ENCODE measurements at places on chromosomes 1 and 21.

GRCh38 chr1:180841415-180841814 lies 71.3 kb upstream of the KIAA1614 start:
- DNase-seq = no peak

- no peak for DNase-seq
Measured at GRCh38 chr1:221182791-221183533, 303.7 kb downstream of the HLX start.

DNA sequence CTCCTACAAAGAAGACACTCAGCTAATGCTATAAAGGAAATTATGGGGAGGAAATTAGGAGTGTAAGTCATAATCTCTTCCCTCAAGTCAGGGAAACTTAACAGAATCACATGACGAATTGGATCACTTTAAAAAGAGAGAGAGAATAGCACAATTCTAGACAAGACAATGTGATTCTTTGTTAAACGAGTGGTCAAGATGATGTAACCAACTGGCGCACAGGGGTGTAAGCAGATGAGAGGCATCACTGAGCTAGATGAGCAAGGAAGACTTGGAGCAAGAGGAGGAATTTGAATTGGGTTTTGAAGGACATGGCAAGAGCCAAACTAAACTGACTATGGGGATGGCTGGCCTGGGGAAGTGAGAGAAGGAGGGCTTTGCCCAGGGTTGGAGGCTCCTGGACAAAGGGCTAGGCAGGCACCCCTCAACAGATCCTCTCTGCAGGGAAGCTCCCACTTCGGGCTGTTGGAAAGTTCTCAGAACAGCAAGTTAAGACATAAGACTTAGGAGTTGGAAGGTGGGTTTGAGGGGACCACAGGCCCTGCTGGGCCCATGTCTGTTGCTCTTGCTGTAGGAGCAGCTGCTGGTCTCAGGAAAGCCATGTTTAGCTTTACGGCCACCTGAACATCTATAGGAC lies 123.9 kb upstream of the GRIK3 start:
- no peak for DNase-seq

- DNase-seq = no peak
Measured at GRCh38 chr1:165355977-165356811, at the start of gene LMX1A. Gene LMX1A (minus strand): TSS chr1:165356715. CDS start chr1:165355559, 1,156 bp downstream.

DNA sequence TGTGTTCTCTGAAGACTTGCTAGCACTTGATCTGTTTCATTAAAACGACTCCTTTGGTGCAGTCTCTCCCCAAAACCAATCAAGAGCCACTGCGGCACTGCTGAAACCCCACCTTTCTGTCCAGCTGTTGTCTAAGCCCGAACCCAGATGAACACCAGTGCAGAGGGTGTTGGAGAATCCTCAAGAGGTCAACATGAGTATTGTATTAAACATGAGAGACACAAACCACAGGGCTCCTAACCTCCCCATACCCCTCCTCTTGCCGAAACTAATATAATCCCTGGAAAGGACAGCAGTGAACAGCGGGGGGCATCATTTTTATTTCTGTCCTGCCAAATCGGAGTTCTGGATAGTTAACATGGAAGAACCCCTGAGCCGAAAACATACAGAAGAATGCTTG lies 333.9 kb downstream of the CAMTA1 start:
- DNase-seq = no peak

GRCh38 chr1:218686761-218687160 lies 341.6 kb downstream of the TGFB2 start:
- no peak for DNase-seq

DNA sequence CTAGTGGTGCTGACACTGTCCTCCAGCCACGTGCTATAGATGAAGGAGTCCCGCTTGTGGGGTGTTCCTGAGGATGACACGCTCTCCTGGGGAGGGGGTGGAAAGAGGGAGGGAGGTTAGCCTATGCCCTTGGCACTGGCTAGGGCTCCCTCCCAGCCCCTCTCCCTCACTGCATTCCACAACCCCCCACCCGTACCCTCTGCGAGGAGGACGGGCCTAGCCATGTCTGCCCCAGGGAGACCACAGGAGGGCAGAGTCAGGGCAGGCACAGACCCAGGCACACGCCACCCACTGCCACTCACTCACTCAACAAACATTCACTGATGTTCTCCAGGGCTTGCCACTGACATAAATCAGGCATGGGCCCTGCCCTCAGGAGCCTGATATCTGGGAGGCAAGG lies 70.7 kb downstream of the RAP1GAP start:
- no peak for DNase-seq

DNA sequence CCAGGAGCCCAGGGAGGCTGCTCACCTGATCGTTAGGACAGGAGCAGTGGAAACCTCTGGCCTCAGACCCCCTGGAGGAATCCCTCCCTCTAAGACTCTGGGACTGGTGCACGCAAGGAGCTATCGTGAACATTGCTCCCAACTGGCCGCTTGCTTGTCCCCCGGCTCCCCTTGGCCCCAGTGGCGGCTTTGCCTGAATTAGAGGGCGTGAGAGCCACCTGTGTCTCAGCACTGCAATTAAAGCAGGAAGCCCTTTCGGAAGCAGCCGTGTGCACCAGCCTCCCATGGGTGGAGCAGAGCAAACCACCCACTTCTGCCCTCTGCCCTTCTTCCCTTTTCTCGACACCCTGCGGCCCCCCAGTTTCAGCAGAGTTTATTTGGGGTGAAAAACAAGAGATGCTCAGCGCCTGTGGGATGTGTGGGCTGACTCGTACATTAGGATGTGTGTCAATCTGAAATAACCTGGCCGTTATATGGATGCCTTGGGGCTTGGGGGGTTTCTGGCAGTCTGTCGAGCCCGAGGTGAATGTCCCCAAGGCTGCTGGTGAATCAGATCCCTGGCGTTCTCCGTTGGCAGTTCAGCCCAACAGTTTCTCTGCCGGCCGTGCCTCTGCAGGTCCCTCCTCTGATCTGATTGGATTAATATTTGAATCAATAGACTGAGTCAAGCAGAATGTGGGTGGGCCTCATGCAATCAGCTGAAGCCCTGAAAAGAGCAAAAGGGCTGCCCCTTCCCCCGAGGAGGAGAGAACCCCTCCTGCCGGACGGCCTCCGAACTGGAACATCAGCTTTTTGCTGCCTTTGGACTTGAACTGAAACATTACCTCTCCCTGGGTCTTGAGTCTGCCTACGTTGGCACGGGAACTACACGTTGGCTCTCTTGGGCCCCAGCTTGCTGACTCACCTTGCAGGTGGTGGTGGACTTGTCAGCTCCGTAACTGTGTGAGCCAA lies 7.3 kb upstream of the UMODL1 start:
- no peak for DNase-seq

GRCh38 chr1:54798206-54798605 lies 2.9 kb downstream of the TTC22 start:
- DNase-seq = no peak

DNA sequence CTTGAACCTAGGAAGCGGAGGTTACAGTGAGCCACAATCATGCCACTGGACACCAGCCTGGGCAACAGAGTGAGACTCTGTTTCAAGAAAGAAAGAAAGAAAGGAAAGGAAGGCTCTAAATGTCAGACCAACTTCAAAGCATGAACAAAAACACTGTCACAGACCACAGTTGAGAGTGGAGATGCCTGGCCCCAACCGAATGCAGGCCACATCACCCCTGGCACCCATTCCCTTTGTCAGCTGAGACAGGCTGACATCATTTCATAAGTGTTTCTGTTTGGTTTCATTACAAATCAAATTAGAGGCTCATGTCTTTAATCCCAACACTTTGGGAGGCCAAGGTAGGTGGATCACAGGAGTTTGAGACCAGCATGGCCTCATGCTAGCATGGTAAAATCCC lies 28.6 kb upstream of the NADK start:
- DNase-seq = no peak

DNA sequence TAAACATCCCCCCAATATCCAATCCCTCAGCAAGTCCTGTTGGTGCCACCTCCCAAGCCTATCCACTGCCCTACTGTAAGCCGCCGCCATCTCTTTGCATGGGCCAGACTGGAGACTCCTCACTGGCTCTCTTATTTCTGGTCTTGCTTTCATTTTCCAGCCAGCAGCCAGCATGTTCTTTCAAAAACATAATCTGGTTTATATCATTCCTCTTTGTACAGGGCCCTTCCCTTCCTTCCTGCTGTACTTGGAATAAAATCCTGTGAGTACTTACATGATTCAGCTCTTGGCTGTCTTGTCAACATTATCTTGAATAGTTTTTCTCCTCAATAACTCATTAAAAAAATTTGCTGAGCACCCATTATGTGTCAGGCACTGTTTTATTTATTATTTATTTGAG lies 28.2 kb downstream of the TLR5 start:
- no peak for DNase-seq

GRCh38 chr1:24896596-24897262 lies 33.3 kb downstream of the RUNX3 start:
- DNase-seq = no peak

DNA sequence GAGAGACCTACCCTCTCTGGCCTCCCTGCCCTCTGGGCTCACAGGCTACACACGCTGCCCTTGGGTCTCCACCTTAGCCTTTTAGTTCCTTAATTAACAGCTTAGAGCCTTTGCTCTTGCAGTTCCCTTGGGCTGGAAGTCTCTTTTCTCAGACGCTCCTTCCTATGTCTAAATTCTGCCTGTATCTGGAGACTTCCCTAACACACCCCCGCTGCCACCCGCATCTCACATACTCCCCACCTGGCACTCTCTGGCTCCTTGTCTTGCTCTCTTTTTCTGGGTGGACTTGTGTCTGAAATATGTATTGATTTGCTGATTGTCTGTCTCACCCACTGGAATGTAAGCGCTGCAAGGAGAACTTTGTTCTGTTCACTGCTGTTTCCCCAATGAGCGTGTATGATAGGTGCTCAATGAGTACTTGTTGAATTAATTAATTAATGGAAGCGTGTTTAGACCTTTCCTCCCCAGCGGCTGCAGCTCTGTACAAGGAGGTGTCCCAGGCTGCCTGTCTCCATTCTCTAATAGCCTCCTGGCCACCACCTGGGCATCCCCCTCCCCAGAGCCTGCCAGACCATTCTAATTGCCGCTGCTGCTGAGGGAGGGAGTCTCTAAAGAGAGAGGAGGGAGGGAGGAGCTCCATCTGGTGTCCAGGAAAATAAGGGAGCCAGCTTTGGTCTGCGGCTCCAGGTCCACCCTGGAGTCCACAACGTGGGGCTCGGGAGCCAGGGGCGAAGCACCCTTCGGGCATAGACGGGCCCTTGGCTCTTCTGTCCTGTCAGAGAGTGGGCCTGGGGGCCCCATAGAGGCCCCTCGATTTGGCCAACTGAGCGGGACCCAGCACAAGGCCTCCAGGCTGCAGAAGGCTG lies 95.4 kb downstream of the RNF220 start:
- DNase-seq = no peak

DNA sequence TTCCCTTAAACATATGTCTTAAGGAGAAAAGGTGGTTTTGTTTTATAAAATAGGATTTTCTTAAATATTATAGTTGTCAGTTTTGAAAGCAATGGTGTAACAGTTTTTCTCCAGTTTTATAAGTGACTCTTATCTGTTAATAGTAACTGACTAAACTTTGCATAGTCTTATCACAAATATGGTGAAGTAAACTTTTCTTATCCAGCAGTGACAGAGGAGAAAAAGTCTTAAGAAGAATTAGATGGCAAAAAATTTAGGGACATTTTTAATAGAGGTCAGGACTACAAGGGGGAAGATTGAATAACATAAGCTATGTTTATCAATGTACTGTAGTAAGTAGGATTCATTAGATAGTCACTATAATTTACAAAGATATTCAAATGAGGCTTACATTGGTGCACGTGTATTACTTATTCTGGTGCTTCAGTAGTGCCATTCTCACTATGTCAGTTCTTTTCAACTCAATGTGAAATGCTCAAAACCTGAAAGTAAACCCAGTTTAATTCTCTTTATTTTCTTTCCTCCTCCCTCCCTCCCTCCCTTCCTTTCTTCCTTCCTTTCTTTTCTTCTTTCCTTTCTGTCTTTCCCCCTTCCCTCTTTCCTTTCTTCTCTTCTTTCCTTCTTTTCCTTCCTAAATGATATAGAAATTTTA lies 26.1 kb downstream of the F3 start:
- DNase-seq = no peak

GRCh38 chr1:202259705-202260104 lies 66.1 kb downstream of the LGR6 start:
- no peak for DNase-seq

- no peak for DNase-seq
Measured at GRCh38 chr1:20404466-20404865, 81.5 kb downstream of the CAMK2N1 start.

DNA sequence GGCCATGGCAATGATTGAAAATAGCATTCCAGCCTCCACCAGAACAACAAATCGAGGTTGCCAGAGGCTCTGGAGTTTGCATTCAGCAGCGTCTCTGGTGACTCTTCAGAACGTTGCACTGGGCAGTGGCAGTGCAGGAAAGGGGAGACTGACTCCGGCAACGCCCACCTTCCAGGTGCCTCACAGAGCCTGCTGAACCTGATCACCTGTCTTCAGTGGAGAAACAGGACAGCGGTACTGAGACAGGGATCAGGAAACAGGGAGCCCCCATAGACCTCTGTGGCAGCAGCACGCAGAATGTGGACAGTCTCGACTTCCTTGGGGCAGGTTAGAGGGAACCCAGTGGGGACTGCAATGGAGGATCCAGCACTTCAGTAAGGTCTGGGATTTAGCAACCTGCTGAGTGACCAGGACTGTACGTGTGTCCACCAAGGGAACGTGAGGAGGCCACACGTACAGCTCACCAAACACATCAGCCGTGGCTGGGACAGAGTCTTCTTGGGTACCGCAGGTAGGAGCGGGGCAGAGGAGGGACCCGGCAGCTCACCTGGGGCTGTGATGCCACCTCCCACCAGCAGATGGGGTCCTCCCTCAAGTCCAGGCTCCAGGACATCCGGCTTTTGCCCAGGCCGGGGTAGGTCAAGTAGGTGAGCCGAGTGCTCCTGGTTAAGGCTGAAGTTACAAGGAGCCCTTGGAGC lies 128.6 kb downstream of the PRDM2 start:
- DNase-seq = no peak

GRCh38 chr1:61749574-61749973 lies 7.3 kb downstream of the PATJ start:
- no peak for DNase-seq

- DNase-seq = no peak
Measured at GRCh38 chr1:46637444-46638083, 21.0 kb upstream of the MOB3C start.

- DNase-seq = no peak
Measured at GRCh38 chr1:102365071-102365470, 368.3 kb upstream of the OLFM3 start.

DNA sequence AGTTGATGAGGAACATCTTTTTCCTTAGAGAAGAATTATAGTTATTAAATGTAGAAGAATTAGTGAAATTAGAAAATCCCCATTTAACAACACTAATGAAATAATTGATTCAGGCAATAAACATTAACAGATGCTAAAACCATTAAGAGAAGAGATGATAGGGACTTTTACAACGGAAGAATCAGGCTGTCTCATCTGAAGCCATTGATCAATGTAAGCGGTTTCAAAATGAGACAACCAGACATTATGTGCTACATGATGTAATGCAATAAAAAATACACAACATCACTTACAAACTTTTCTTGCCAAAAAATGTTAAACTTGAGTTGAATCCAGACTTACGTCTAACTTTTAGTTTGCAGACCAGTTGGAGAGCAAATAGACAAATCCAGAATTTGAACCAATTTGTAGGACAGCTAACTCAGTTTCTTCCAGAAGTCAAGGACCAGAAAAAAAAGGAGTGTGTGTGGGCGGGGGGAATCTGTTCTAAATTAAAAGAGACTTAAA lies 165.4 kb upstream of the DPT start:
- no peak for DNase-seq

- DNase-seq = no peak
Measured at GRCh38 chr1:76162254-76162653, 87.7 kb downstream of the ST6GALNAC3 start.

All from RPMI7951 (cell line).